ENCODE measurements at places on chromosomes 1 and 21.
A peak's percentile ranks its signal among the peaks of the same experiment; 100 is the strongest.

- DNase-seq, result no peak
Observed at GRCh38 chr1:20726932-20727745, 5.4 kb downstream of the SH2D5 start.

DNA sequence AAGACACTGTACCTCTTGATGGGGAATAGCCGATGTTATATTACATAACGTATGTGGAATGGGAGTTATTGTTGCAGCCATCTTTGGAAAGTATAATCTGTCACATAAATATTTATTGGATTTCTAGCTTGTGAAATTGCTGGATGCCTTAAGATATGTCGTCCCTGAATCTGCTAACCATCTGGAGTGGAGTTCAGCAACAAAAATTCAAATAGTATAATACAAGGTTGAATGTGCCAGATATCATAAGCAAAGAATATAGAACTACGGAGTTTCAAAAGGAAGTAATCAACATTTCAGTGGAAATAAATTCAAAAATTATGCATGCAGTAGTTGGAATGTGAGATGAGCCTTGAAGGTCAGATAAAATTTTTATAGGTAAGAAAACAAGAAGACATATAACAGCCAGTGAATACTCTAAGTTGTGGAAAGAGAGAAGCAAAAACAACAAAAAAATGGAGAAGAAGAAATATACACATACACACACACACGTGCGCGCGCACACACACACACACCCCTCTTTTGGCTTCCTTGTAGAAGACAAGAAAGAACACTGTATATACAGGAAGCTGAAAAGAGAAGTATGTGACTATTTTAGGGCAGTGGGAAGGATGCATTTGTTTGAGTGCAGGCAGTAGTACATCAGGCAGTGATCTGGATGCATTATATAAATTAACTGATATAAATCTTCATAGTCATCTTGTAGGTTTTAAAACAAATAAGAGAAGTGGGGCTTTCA is 516.7 kb downstream of the KCNT2 start:
- no peak for DNase-seq

DNA sequence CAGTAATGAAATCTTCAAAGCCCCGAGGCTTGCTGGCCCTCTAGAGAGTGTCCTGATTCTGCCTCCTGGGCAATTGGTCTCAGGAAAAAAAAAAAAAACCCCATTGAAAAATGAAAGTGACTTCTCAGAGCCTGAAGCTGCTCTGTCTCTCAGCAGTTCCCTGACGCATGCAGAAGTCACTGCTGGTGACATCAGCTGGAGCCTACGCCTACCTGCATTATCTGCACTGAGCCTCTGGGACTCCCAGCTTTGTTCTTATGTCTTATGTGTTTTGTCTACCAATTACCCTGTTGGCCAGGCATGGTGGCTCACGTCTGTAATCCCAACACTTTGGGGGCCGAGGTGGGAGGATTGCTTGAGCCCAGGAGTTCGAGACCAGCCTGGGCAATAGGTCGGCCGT is 10.1 kb upstream of the SLC25A33 start:
- peak; percentile 40 for DNase-seq

DNA sequence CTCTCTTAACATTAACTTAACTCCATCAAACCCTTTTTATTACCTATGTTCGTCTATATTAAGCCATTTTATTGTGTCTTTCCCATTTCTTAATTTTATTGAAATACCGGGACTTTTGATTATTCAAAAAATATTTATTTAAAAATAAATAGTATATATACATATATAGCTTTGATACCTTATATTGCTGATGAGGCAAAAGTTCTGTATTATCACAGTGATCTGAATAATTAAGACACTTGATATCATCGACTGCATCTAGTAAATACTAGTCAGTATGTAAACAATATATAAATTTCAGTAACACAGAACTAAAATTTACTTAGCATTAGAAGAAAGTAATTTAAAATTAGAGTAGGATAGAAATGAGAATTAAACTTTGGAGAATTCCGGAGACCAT is 22.0 kb downstream of the TTLL7 start:
- no peak for DNase-seq

GRCh38 chr1:13965770-13966398 is 265.9 kb downstream of the PRDM2 start:
- peak; percentile 14 for DNase-seq

- DNase-seq, result no peak
Observed at GRCh38 chr1:36258960-36259344, 34.7 kb downstream of the THRAP3 start.

DNA sequence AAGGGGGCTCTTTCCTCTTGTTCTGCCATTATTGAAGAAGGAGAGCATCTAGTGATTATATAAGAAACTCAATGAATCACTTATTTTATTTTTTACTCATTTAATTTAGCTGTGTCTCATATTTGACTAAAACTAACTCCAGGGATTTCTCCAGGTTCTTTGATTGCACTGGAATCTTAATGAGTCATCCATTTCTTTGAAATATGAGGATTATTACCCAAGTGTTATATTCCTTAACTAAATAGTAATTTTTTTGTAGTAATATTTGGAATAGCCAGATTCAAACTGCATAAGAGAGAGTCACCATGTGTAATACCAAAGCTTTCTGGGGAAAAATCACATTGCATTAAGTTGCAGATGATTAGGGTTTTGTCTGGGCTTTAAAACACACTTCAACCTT is 59.5 kb downstream of the NTMT2 start:
- DNase-seq, result no peak

- DNase-seq, result no peak
Observed at GRCh38 chr1:248670003-248670402, 14.7 kb upstream of the OR2T27 start.

DNA sequence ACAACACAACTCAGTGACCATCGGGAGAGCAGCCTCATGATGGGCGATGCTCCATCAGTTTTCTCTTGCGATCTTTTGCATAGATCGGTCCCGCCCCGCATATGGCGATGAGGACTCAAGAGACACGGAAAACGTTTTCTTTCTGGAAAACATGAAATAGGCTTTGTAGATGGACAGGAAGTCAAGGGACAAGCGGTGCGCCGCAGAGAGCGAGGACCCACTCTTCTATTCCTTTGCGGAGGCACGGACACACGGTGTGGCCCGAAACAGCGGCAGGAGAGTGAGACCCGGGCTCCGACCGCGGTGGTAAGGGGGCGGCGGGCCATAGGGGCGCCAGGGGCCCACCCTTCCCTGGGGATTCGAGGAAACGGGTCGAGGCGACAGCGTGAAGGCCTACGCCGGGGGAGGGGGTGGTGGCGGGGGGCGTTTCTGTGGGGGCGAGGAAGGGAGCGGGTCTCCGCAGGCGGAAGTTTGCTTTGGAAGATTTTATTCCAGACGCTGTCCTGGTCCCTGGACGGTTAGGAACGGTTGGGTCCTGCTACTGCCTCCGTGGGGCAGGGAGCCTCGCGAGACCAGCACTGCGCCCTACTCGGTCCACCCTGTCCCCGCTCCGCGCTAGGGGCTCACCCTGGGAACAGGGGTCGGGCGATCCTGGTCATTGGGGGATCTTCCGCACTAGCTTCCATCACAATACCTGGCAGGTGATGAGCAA is 796 bp upstream of the TDRKH start:
- no peak for DNase-seq

DNA sequence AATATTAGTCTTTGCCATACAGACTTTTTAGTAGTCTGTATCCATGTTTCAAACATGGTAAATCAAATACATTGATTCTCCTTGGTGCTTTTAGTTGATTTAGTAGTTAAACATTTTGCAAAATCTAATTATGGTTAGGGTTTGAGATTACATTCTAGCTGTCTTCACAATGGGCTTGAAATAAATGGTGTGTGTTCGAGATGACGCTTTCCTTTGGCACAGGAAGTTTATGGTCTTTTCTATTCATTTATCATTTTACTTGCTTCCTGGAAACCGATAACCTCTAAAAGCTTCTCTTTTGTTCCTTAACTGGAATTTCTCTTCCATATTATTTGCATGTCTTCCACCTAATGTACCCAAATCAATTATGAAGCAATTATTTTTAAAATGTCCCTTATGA is 38.4 kb downstream of the ZP4 start:
- no peak for DNase-seq

GRCh38 chr1:181142096-181142958 is 53.8 kb downstream of the IER5 start:
- DNase-seq, result peak; percentile 84

- DNase-seq, result no peak
Observed at GRCh38 chr1:41827991-41828570, 90.6 kb downstream of the HIVEP3 start.

DNA sequence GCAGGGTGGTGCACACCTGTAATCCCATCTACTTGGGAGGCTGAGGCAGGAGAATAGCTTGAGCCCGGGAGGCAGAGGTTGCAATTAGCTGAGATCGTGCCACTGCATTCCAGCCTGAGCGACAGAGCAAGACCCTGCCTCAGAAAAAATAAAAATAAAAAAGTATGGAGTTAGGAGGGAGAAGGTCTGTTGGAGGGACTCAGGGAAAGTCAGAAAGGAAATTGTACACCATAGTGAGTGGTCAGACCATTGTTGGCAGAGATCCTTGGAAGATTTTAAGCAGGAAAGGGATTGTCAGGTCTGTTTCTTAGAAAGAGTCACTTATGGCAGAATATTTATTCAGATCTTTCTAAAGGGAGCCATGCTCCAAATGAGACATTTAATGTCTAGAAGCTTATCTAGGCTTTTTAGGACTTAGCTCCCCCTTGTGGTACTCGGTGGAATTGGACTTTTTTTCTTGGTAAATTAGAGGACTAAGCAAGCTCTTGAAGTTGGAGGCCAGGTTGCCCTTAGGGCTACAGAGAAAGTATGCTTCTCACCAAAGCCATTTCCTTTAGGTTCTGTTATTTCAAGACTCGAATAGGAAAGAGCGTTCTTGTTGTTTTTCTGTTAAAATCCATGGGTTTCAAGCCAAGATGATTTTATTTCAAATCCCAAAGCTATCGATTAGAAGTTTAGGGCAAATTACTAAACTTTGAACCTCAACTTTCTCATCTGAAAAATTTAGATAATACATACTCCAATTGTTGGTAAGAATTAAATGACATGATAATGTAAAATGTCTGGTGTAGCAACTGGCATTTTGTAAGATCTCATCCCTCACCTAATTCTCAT is 16.5 kb downstream of the MIA3 start:
- peak; percentile 24 for DNase-seq

GRCh38 chr21:16419188-16419921 is 689.6 kb downstream of the USP25 start:
- peak; percentile 4 for DNase-seq

DNA sequence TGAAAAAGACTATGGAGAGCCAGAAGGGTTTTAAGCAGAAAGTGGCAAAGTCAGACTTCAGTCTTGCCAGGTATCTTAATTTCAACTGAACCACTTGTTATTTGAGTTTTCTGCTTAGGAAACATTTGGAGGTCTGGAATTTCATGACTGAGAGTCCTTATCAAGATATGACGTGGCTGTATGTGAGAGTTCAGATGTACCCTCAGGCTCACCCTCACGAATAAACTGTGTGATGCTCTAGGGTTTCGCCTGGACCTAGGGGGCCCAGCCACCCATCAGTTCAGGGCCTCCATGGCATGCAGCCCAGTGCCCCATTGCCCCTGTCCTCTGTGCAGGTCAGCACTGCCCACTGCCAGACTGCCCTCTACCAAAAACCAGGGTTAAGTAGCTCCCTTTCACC is 30.6 kb upstream of the TADA1 start:
- no peak for DNase-seq

- DNase-seq, result no peak
Observed at GRCh38 chr1:98870959-98871903, 133.4 kb downstream of the PLPPR5 start.

DNA sequence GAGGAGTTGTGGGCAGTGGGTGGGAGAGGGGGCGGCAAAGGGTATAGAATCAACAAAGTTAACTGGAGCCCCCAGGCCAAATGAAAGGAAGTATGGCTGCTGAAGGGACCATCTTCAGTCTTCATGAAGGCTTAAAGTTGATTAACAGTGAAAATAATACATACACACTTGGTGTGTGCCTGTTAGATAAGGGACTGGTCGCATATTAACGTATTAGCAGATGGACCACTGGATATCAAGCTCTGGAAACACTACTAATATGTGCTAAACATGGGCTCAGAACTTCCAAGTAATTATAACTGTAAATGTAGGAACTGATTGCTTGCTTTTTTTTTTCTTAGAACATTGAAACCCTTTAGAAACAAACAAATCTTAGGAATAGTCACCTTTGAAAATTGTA is 224.7 kb upstream of the KIAA0040 start:
- no peak for DNase-seq

DNA sequence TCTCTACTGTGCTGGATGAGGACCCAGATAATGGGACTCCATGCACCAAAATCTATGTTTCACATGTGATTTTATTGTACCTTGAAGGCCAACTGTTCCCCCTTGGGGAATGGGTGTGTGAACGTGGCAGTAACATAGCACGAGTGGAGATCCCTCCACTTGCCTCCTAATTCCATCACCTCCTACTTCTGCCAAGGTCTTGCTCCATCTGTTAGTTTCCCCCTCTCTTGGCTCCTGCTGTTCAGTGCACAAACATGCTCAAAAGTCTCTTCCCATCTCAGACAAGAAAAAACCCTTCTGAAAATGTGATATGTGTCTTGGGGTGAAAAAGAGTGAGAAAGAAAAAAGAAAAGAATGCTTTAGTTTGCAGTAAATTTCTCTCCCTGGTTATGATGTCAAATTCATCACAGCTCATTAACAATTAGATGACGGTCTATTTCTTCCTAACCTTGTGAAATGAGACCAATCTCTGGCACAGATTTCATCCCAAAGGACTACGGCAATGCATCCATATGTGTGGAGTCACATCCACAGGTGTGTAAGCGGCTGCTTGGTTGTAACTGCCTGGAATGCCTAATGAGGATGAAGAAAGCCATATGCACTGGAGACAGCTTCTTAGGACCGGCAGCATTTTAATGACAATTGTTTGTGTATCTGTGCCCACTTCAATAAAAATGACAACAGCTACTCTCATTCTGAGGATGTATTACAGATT is 79.3 kb upstream of the DIRAS3 start:
- DNase-seq, result no peak

DNA sequence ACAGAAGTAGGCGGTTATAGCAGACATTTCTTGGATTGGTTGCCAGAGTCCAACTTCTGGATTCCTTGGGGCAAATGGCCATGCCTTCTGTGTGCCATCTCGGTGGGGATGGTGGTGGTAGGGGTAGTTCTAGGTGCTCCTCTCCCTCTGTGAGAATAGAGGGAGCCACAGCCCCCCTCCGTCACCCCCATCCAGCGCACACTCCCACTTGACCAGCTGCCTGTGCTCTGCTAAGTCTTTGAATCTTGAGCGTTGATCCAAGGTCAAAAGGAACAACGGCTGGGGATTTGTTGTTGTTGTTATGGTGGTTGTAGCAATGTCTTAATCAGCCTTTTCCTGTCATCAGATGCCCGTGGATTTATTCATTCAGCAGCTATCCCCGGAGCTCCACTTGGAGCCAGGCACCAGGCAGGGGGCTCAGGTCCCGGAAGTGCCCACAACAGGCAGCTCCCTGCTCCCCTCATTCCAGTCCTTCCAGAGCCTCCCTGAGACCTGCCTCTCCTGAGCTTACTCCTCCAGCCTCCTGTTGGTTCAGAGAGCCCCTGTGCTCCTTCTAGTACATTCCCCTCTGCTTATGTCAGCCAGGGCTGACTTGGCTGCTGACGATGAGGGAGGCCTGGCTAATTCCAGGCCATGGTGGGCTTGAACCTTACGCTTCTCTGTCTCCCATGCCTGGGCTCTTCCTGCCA is 146.6 kb upstream of the WNT4 start:
- DNase-seq, result no peak

- no peak for DNase-seq
Observed at GRCh38 chr1:17671314-17671705, 83.8 kb upstream of the ACTL8 start.

All from hepatic stellate cell (primary cell).